Stimulated activated naive B cell treated with anti-CD40 and anti-IgM and Interleukin-4, amounts not matched to agents 10 μg/mL and 1 μg/mL and 100 μg/mL, for 72 hours (primary cell): ENCODE measurements at places on chromosomes 16 and 17.

- H3K4me1 ChIP-seq: peaks cover 8% of the 10 kb centered on the region
- H3K4me3 ChIP-seq: no peak overlapping the region
- no peak overlapping the region for H3K27ac ChIP-seq
Measured at GRCh38 chr16:16127469-16128116, 95.7 kb downstream of the ABCC6 start.

DNA sequence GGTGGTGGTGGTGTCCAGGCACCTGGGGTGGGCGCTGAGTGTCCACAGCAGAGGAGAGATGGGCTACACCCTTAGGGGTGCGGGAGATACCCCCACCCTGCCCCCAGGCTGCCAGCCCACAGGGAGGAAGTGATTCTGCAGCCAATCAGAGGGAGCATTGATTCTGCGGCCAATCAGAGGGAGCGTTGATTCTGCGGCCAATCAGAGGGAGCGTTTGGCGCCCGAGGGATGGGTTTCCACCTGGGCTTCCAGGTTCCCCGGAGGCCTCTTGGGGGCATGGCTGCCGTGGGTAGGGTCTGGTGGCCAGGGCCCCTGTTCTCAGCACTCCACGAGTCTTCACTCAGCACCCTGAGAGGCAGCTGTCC lies 28.2 kb upstream of the ACSF3 start:
- peak overlapping the region; percentile 62 for H3K27ac ChIP-seq
- no peaks in the 10 kb centered on the region for H3K36me3 ChIP-seq
- DNase-seq: no peak
- H3K27me3 ChIP-seq: peaks cover 5% of the 10 kb centered on the region
- H3K4me1 ChIP-seq: peaks cover 56% of the 10 kb centered on the region

DNA sequence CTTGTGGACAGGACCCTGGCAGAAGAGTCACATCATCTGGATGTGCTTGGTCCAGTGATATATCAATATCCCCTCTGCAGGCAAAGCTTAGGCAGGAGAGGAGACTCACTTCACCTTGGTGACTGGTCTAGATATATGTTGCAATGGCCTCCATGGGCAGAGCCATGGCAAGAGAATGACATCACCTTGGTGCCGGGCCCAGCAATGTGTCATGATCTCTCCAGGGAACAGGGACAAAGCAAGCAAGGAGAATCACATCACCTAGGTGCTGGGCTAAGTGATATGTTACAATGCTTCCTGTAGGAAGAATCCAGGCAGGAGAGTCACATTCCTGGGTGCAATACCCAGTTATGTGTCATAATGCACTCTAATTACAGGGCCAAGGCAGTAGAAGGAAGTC lies 2106.2 kb downstream of the TP53TG3F start:
- H3K27me3 ChIP-seq: no peaks in the 10 kb centered on the region
- H3K27ac ChIP-seq: no peak overlapping the region
- no peak for DNase-seq
- no peaks in the 10 kb centered on the region for H3K36me3 ChIP-seq
- H3K4me3 ChIP-seq: no peak overlapping the region

DNA sequence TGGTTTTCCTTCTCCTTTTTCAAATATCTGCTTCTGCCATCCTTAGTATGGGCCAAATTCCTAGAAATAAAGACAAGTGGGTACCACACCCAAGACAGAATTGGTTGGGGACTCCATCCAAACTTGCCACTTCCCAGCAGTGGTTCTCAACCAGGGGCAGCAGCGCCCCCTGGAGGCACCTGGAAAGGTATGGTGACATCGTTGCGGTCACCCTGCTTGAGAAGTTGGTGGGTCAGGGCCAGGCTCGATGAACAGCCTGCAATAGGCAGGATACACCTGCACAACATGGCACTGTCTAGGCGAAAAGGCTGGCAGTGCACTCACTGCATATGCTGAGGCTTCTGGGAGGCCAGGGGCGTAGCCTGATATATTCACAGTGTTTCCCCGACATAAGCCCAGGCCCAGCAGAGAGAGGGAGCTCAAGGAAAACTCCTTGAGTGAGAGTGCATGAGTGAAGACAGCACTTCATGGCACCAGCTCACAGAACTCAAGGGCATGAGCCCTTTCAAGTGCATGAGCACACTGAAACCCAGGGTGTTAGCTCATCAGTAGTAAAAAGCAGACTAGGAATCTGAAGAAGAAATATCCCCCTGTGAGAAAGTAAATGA lies 57.7 kb downstream of the CMC2 start:
- DNase-seq: no peak
- H3K4me3 ChIP-seq: no peak overlapping the region
- peaks cover 12% of the 10 kb centered on the region for H3K27me3 ChIP-seq

GRCh38 chr17:65698381-65699061 lies 137.1 kb upstream of the AXIN2 start:
- no peaks in the 10 kb centered on the region for H3K36me3 ChIP-seq
- no peak overlapping the region for H3K27ac ChIP-seq
- H3K4me1 ChIP-seq: no peaks in the 10 kb centered on the region
- H3K4me3 ChIP-seq: no peak overlapping the region
- peaks cover 14% of the 10 kb centered on the region for H3K27me3 ChIP-seq
- DNase-seq: no peak

DNA sequence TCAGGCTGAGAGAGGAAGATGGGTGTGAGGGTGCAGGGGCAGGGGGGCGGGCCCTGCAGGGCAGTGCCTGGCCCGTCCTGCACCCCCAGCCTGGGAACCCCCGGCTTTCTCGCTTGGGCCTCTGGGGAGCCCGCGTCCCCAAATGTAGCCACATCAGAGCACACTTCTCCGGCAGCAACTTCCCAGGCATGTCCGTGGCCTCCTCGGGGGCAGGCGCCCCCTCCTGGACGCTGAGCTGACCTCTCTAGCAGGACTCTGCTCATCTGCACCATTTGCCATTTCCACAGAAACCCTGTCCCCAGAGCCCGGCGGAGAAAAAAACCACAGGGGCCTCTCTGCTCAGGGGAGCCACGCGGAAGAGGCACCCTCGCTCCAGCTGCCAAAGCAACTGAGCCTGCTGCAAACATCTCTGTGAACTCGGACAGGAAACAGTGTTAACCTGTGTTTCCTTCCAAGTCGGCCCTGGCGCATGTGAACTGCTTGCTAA lies 63.4 kb downstream of the KLHDC4 start:
- H3K4me1 ChIP-seq: peaks cover 72% of the 10 kb centered on the region
- DNase-seq: peak; percentile 89

DNA sequence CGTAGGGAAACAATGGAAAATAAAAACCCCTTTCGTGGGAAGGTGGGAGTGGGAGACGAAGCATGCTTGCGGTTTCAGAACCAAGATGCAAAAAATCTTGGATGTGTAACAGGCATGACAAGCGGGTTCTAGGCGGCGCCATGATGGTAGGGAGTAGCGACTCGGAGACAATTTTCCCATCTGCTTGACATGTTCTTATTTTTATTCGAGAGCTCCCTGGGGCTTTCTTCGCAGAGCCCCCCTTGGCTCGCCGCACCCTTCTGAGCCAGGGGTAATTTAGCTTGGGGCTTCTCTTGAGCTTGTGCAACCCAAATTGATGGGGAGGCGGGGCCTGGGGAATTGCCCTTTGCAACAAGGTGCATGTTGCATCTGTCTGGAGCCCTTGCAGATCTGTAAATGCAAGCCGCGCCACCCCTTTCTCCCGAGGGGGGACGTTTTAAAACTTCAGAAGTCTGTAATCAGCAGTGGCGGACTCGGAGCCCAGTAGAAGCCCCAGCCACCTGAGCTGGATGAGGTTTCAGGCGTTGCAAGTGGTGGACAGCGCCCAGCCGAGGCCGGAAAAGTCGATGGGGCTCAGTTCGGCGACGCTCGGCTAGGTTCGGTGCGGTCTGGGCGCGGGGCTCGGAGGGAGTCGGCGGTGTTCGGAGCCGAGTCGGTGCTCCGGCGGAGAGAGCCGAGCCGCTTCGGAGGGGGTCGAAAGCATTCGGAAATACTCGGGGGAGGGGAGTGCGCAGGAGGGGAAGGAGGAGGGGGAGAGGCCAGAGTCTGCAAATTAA lies 2.9 kb downstream of the GNAO1 start:
- H3K4me3 ChIP-seq: peak overlapping the region; percentile 72
- H3K36me3 ChIP-seq: peaks cover 2% of the 10 kb centered on the region
- H3K27me3 ChIP-seq: peaks cover 58% of the 10 kb centered on the region
- peaks cover 29% of the 10 kb centered on the region for H3K4me1 ChIP-seq

GRCh38 chr17:15977894-15978293 lies 21.6 kb downstream of the ZSWIM7 start:
- no peak for DNase-seq
- no peak overlapping the region for H3K27ac ChIP-seq
- no peaks in the 10 kb centered on the region for H3K27me3 ChIP-seq
- peaks cover 36% of the 10 kb centered on the region for H3K36me3 ChIP-seq
- no peak overlapping the region for H3K4me3 ChIP-seq
- H3K4me1 ChIP-seq: peaks cover 27% of the 10 kb centered on the region

DNA sequence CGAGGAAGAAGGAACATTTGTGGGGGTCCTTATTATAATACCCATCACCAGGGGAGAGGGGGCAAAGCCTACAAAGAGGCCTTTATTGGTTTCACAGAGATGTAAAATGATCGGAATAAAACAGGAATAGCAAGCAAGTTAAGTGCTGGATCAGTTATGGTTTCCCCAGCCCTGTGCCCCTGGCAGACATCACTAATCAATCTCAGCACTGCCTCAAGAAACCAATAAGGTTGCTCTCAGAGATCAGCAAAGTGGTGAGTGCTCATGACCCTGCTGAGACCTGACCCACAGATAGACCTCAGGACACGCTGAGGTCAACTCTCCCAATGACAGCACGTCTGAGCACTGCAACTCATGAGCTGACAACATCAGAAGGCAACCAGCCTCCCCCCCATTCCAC lies 66.3 kb downstream of the ZNF423 start:
- peaks cover 5% of the 10 kb centered on the region for H3K27me3 ChIP-seq
- H3K4me1 ChIP-seq: no peaks in the 10 kb centered on the region
- no peaks in the 10 kb centered on the region for H3K36me3 ChIP-seq
- no peak overlapping the region for H3K27ac ChIP-seq
- DNase-seq: no peak

DNA sequence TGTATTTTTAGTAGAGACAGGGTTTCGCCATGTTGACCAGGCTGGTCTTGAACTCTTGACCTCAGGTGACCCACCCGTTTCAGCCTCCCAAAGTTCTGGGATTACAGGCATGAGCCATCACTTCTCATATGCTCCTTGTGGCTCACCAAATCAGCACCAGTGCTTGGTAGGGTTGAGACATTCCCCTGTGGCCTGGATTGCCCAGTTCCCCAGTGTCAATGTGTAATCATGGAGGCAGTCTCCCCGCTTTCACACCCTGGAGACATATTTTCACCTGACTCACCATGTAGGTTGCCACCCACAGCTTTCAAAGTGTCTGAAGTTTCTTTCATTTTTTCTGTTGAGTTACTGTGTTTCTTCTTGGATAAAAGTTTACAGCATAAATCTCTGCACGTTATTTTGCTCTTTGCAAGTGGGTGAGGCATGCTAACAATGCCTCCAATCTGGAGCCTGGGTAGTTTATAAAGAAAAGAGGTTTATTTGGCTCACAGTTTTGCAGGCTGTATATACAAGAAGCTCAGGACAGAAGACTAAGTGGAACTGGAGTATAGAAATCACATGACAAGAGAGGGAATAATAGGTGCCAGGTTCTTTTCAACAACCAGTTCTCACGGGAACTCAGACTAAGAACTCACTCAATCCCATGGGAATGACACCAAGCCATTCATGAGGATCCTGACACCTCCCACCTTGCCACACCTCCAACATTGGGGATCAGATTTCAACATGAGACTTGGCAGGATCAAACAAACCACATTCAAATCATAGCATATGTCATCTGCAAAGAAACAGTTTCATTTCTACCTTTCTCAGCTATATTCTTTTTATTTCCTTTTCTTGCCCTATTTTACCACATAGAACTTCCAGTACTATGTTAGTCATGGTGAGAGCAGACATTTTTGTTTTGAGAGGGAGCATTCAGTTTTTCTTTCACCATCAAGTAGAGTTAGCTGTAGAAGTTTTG lies 113.2 kb downstream of the PHKB start:
- H3K4me3 ChIP-seq: peak overlapping the region; percentile 22
- H3K27ac ChIP-seq: peak overlapping the region; percentile 85
- peaks cover 72% of the 10 kb centered on the region for H3K4me1 ChIP-seq

- peaks cover 19% of the 10 kb centered on the region for H3K4me1 ChIP-seq
- H3K36me3 ChIP-seq: peaks cover 22% of the 10 kb centered on the region
- H3K27me3 ChIP-seq: peaks cover 5% of the 10 kb centered on the region
- peak overlapping the region; percentile 28 for H3K27ac ChIP-seq
Measured at GRCh38 chr17:40179923-40180659, 2.8 kb downstream of the RAPGEFL1 start.

DNA sequence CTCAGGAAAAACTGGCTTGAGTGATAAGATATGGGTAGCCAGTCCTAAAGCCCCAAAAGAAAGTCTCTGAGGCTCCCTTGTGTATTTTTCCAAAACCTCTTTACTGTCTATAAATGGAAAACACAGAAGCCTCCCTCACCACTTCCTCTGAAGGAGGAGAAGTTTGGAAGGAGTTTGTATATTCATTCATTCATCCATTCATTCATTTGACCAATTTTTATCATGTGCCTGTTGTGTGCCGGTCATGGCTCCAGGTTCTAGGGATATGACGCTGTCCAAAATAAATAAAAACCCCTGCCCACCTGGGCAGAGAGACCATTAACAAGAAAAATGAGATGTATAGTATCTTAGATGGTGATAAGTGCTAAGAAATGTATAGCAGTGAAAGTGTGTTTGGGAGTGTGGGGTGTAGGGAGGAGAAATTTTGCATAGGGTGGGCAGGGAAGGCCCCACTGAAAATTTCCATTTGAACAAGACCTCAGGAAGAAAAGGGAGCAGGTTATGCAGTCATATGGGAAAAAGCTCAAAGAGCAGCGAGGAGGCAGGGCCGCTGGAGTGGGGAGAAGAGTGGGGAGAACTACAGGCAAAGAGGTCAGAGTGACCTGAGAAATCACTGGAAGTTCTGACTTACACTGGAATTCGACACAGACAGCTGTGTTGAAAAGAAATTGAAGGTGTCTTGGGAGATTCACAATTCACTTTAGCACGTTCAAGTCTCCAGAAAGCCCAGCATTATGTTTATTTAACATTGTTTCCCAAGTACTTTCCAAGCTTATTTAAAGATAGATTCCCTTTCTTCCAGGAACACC lies 6.1 kb upstream of the WIPI1 start:
- H3K4me3 ChIP-seq: no peak overlapping the region
- H3K36me3 ChIP-seq: no peaks in the 10 kb centered on the region
- no peak overlapping the region for H3K27ac ChIP-seq
- H3K27me3 ChIP-seq: peaks cover 6% of the 10 kb centered on the region

DNA sequence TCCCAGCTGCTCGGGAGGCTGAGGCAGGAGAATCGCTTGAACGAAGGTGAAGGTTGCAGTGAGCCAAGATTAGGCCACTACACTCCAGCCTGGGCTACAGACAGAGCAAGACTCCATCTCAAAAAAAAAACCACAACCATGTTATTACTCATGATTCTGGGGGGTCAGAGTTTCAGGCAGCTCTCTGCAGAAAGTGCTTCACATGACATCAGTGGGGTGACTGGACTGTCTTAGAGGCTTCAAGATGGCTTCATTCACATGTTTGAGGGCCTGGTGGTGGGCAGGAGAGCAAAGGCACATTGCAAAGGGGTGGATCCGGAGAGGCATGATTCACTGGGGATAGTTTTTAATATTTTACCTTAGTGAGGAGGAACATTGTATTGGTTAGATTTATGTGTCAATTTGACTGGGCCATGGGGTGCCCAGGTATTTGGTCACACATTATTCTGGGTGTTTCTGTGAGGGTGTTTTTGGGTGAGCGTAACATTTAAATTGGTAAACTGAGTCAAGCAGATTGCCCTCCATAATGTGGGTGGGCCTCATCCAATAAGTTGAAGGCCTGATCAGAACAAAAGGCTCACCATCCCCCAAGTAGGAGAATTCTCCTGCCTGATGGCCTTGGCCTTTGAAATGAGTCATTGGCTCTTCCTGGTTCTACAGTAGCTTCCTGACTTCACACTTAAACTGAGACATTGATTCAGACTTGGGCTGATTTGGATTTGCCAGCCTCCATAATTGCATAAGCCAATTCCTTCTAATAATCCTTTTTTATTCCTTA lies 109.8 kb downstream of the GOSR1 start:
- H3K4me3 ChIP-seq: no peak overlapping the region
- no peaks in the 10 kb centered on the region for H3K4me1 ChIP-seq
- no peak for DNase-seq
- no peaks in the 10 kb centered on the region for H3K36me3 ChIP-seq
- H3K27me3 ChIP-seq: no peaks in the 10 kb centered on the region
